ENCODE measurements at places on chromosomes 2 and 18.

- no peak for DNase-seq
These were observed 94.1 kb downstream of the AAK1 start for GRCh38 chr2:69549421-69549820.

DNA sequence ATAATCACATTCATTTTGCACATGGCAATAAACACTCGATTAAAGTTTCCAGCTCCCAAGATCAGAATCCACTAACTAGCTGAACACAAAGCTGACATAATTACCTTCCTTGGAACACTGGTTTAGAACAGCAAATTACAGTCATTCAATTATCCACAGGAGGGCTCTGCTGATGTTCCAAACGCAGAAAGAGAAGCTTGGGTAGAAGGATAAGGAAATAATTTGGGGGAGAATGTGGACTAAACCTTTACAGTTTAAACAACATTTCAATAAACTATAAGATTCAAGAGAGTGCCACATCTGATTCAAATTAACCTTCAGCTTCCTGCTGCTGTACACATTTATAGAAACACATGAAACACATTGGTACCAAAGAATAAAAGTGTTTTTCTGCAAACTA lies 67.8 kb upstream of the ARL4C start:
- DNase-seq: no peak

- DNase-seq: no peak
These were observed 138.0 kb downstream of the EPHA4 start for GRCh38 chr2:221434142-221434541.

DNA sequence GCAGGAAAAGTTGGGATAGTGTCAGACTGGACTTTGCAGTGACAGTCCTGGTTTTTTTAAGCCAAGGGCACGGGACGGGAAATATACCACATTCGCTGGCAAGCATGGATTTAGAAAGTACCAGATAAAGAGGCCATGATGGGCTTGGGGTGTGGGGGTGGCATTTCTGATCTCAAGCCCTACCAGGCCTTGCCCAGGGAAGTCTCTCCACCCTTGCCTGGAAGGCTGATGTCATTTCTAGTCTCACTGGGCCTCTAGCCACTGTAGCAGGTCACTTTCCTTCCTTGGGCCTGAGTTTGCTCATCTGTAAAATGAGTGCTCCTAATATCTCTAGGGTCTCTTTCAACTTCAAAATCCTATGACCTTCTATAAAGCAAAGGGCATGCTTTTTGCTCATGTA lies 1.8 kb downstream of the ZBTB7C start:
- DNase-seq: no peak

DNA sequence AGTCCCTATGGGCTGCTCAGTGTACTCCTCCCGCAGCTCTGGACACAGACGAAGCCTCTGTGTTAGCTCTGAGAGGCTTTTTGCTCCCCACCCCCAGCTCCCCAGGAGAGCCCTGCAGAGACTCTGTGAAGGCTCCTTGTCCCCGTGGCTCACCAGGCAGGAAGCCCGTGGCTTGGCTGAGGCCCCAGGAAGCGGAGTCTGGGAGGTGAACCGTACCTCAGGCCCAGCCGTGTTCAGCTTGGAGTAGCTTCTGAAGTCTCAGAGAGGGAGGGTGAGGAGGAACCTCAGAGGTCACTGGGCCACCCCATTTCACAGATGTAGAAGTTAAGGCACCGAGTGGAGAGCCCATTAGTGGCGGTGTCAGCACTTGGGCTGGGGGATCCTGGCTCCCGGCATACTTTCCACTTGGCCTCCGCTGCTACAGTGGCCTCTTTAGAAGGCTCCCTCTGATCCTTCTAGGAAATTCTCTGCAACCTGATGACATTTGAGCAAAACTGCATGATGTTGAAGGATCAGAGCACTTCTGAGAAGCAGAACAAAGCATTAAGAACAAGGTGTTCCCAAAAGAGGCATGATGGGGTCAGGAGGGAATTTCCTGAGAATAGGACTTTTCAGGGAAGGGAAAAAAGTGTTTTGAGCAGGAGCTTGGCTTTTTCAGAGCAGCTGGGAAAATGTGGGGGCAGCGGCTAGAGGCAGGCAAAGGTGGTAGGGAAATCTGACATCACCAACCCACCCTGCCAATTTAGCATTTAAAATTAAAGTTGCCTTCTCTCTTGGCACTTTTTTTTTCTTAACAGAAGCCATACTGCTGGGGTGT lies 79.1 kb downstream of the MCFD2 start:
- DNase-seq: peak; percentile 56

DNA sequence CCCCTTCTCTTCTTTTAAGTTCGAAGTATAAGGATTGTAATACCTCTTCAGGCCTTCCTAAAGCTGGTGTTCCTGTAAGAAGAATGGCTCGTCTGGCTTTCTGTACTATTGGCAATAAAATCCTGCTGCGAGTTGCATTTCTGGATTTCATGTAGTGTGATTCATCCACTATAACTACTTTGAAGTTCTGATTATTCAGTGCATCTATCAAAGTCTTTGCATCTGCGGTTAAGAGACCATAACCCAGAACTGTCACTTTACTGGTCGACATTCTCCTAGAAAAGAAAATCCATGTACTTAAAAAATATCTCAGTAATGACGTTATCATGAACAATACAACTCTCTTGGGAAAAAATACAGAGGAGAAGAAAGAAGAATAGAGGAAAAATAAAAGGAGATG lies 181.1 kb downstream of the ZRANB3 start:
- no peak for DNase-seq

Data from Kasumi-1 (cell line).